ENCODE measurements at places on chromosomes 3 and 15. TPM values are rescaled to one million over a fixed set of nuclear protein-coding genes. Genes with fewer than 3 reads are reported as not detected.

Gene VGLL3
- total RNA-seq = 62.1 TPM

Gene GOLGA6L7
- not detected for total RNA-seq

Gene NCEH1
- 10.6 TPM for total RNA-seq

Gene ALG1L2
- not detected for total RNA-seq

Gene ARNT2
- total RNA-seq = 3.1 TPM

Gene P2RY1
- 14.3 TPM for total RNA-seq

Gene SNURF
- total RNA-seq = 4.1 TPM

Gene VILL
- 3.4 TPM for total RNA-seq

Gene ARRDC4
- total RNA-seq = 28.7 TPM

Gene TMCO5A
- total RNA-seq = not detected

Gene CDHR4
- not detected for total RNA-seq

Gene CNTN3
- 3.4 TPM for total RNA-seq

Gene PTH1R
- 14.8 TPM for total RNA-seq

Gene SOX14
- not detected for total RNA-seq

Gene ROBO2
- total RNA-seq = 0.66 TPM

Gene TP63
- 0.44 TPM for total RNA-seq

Gene PTPN9
- 20.9 TPM for total RNA-seq

Gene TTLL13
- total RNA-seq = 0.51 TPM

Gene SMCO1
- total RNA-seq = not detected

Gene HTR3E
- not detected for total RNA-seq

Gene FOXB1
- total RNA-seq = not detected

Gene NMD3
- total RNA-seq = 67.2 TPM

Gene NMNAT3
- total RNA-seq = 13.4 TPM

Gene CCR8
- not detected for total RNA-seq

Gene RAB8B
- total RNA-seq = 53.1 TPM

Gene CCDC54
- not detected for total RNA-seq

Gene CASR
- under 0.01 TPM for total RNA-seq

Gene CYFIP1
- total RNA-seq = 115 TPM

Gene CMTM7
- total RNA-seq = 12.1 TPM

Gene LSG1
- total RNA-seq = 27.5 TPM

Gene CCR3
- not detected for total RNA-seq

Gene CLRN1
- not detected for total RNA-seq

Gene SNTN
- not detected for total RNA-seq

Gene ECE2
- not detected for total RNA-seq

Gene NR1I2
- 0.66 TPM for total RNA-seq

Gene CHL1
- 46.5 TPM for total RNA-seq

Gene SLC22A14
- total RNA-seq = not detected

Gene LRRK1
- total RNA-seq = 9.6 TPM

Gene PIF1
- total RNA-seq = 0.16 TPM

Gene MYNN
- total RNA-seq = 15.0 TPM

Gene ZNF501
- total RNA-seq = 9.5 TPM

Gene CLSTN2
- total RNA-seq = 50.3 TPM

Gene ATP13A3
- total RNA-seq = 222 TPM

Gene GOLGA6L10
- 0.16 TPM for total RNA-seq

Gene TMEM40
- total RNA-seq = not detected

Gene SLCO2A1
- total RNA-seq = 7.2 TPM

Gene CTDSPL
- 29.0 TPM for total RNA-seq

Gene CYP19A1
- 0.75 TPM for total RNA-seq

Gene CXCR6
- 0.88 TPM for total RNA-seq

All from subcutaneous adipose tissue (tissue), 4 donors.